ENCODE measurements at places on chromosomes 7 and 10. TPM values are rescaled to one million over a fixed set of nuclear protein-coding genes. Genes with fewer than 3 reads are reported as not detected.
A peak's percentile ranks its signal among the peaks of the same experiment; 100 is the strongest.

DNA sequence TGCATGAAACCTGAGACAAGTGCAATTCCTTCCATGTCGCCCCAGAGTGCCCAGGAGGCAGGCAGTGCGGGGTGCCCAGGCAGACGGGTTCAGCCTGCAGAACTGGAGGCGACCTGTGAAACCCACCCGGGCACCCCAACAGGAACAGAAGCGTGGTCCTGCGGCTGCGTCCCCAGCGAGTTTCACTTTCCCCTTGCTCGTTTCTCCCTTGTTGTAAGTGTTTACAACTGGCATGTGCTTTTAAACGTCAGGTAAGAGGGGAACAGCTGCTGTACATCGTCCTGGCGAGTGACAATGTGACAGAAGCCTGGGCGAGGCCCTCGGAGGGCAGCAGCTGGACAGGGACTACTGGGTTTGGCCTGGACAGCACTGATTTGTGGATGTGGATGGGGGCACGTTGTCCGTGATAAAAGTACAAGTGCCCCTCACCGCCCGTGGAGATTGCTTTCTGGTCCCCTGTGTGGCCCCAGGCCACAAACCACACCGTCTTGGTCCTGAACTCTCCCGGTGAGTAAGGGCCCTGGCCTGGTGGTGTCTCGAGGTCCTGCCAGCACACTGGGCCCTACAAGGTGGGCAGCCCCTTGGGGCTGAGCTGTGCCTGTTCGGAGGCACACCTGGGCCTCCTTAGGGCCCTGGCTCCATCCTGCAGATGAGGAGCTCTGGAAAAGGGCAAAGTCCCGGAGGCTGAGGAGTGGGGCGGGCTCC is 4.0 kb downstream of the VENTX start:
- DNase-seq: no peak

DNA sequence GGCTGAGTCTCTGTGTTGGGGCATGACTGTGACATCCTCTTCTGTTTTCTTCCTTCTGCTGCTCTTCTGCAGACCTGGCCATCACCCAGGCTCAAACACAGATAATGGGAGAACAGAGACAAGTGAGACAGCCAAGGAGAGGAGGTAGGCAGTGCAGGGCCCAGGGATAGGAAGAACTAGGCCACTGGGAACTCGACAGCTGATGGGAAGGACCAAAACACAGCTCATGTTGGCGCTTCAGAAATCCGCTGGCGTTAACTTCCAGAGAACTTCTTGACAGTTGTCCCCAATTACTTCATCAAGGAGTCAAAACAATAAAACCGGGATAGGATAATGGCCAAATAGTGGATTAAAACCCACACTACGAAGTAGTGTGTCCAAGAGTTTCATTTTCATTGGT is 97.0 kb upstream of the PALS2 start:
- DNase-seq: no peak

GRCh38 chr10:95280637-95281036 is 10.2 kb downstream of the PDLIM1 start:
- DNase-seq: no peak

DNA sequence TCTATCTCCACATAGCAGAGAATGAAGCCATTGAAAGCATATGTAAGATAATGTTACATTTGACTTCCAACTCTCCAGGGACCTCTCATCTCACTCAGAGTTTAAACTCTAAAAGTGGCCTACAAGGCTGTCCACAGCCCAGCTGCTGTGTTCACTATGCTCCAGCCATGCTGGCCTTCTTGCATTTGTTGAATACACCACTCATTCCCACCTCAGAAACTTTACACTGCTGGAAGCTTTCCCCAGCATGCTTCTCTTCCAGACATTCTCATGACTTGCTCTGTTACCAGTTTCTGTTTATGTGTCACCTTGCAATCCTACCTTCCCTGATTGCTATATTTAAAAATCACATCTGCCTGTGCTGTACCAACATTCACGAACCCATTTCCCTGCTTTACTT is 167.2 kb downstream of the WNT2 start:
- DNase-seq: no peak

DNA sequence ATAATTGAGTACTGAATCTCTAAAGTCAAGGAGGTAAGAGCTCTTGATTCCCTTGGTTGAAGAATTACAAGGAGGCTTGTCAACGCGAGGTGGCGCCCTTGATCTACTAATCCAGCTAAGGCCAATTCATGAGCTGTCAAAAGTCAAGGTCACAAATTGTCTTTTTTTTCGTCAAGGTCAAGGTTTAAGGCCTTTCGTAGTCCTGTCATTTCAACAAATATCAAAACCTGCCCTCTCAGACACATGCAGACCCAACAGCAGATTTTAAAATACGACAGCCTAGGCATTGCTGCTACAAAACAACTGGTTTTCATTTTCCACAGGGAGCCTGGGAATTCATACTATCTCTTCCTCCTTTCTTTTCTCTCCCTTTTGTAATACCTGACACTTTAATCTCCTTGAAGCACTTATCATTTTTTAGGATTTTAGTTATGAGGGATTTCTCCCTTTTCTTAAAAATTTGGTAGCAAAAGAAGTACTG is 3.6 kb downstream of the HOXA13 start:
- DNase-seq: peak; percentile 71

DNA sequence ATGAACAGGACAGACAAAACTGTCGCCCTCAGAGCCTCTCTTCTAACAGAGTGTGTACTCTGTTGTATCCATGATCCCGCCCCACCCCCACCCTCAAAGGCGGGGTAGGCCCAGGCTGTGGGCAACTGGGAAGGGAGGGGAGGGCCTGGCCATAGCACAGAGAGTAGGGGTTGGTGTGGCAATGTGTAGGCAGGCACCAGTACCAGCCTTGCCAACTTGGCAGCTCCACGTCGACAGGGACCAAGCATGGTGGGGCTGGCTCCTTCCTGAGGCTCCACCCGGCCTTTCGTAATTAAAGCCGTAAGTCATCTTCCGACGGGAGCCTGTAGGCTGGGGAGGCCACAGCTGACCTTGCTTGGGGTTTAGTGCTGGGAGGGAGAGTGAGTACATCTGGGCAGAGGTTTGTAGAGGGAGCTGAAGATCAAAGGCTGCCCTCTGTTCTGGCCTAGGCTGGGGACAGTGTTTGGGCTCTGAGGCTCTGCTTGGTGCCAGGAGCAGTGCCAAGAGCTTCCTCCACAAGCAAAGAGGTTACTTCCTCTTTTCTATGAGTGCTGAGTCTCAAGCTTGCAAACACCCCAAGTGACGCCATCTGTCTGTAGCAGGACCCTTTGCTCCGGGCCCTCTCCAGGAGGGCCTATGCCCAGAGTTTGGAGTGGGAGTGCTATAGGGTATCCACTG is 121.6 kb downstream of the C10orf105 start:
- no peak for DNase-seq

- no peak for DNase-seq
These were observed 186.8 kb downstream of the COBL start for GRCh38 chr7:51129527-51130472.

GRCh38 chr10:90790422-90790821 is 67.4 kb downstream of the HTR7 start:
- DNase-seq: no peak

The TRIM50 gene
- total RNA-seq: not detected

The NKX6-2 gene
- total RNA-seq: not detected

The PAPSS2 gene
- total RNA-seq: 58.6 TPM

All from IMR-90 (cell line).